Activated naive CD4-positive, alpha-beta T cell (primary cell): ENCODE measurements at places on chromosomes 1 and 21.

GRCh38 chr1:54993140-54993539 lies 5.6 kb upstream of the BSND start:
- no peak for DNase-seq

GRCh38 chr1:116580446-116581322 lies 9.9 kb upstream of the CD58 start:
- DNase-seq: no peak

DNA sequence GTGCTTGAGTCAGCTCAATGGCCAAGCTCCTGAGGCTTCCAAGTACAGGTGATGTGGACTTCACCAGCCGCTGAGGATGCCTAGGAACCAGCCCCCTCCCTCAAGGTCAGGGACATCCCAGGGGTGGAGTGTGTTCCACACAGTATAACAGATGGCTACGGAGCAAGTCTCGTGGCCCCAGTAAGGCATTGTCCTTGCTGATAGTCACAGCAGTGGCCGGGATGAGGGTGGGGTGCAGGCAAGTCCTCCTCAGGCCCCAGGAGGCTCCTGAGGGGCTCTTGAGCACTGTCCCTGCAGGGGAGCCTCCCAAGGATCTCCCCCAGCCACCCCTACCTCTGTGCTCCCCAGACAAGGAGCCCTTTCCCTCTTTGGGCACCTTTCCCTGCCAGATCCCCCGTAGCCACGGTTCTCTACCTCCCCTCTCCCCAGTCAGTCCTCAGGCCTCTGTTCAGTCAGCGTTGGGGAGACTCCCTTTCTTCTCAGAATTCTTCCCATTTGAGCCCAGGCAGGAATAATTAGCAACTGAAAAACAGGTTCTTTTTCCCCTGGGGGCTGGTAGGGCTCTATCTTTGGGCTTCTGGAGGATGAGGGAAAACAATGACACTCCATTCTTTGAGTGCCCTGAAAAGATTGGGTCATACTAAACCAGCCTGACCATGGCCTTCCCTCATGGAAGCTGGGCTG lies 7.1 kb upstream of the THEM5 start:
- no peak for DNase-seq

DNA sequence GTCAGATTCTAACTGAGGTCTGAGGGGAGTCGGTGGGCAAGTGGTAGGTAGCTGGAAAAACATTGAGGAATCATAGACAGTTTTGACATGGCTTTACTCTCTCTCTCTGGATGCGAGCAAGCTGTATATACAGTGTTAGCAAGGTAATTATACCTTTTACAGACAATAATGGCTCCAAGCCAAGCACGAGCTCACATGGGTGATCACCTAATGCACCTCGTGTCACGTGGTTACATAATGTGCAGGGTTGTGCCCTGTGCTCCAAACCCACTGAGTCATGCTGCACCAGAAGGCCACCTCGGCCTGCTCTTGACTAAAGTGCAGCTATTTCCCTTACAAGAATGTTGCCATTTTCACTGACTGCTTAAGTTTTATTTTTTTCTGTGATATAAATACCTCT lies 7.6 kb upstream of the CLCA2 start:
- no peak for DNase-seq

- no peak for DNase-seq
Observed at GRCh38 chr1:70434253-70434859, 23.3 kb downstream of the CTH start.

GRCh38 chr1:103110701-103111100 lies 2.4 kb upstream of the COL11A1 start:
- DNase-seq: no peak

DNA sequence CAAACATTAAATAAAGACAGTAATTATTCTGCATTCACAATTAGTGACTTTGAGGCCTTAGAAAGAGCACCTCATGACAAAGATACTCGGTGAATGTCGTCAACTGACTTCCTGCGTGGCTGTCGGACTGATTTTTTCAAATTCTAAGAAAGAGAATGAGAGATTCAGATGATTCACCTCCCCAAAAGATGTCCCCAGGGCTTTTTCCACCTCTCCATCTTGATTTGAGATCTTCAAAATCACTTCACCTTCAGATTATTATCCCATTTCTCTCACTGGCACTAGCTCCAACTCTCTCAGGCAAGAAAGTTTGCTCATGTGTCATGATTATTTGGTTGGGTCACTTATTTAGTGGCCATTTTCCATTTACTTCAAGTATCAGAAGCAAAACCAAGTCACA lies 5.0 kb upstream of the EDEM3 start:
- no peak for DNase-seq

DNA sequence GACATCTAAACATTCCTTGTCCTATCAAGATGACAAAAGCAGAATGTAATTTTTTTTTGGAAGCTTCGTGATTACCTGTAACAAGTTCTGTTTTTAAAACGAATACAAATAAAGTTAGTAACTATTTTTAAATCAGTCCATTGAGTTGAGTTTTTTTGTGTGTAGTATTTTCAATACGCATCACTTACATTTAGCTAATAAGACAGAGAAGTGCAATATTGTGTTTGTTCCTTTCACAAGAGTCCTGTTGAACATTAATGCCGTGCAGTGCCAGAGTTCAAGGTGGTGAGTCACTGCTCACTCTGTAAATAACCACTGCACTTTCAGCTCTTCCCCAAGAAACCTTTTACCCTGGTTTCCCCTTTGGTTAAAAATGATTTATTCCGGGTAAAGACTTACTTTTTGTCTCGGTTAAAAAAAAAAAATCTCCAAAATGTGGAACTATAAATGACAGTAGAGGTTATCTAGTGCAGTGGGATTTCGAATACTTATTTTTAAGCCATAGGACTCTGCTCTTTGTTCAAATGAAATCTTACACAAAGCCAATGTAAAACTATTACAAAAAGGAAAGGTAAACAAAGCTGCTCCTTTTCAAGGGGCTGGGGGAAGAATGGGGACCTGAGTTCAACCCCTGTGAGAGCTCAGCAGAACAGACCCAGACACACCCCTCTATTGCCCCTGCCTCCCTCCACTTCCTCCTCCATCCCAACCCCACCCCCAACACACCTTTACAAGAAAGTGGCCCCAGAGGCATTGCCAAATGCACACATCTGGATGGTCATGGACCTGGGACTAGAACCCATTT lies 14.8 kb upstream of the NCMAP start:
- no peak for DNase-seq

GRCh38 chr1:116874733-116875249 lies 34.9 kb upstream of the PTGFRN start:
- DNase-seq: no peak

DNA sequence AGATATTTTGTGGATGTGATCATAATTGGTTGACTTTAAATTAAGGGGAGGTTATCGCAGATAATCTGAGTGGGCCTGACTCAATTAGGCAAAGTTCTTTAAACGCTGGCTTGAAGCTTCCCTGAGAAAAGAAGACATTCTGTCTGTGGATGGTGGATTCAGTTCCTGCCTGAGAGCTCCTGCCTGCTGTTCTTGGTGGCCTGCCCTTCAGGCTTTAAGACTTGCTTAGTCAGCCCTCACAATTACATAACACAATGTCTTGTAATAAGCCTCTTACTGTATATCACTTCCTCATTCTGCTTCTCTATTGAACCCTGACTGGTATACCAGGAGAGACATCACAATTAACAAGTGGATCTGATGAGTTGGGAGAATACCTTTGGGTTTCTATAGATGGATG lies 50.2 kb downstream of the KCNJ6 start:
- no peak for DNase-seq

DNA sequence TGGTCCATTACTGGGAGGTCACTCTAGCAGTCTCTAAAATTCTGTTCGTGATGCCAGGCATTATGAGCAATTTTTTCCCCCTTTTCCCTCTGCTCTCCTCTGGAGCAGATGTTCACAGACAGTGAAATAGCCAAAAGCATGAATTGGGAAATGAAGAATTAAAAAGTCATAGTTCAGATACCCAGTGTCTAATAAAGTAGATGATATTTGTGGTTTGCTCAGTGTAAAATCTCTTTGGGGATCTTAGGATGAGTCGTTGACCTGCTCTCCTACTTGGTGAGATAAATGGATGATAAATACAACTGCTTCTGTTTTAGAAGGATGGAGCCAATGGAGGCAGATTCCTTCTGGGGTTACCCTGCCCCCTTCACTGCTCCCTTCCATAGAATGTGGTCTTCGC lies 56.3 kb downstream of the KIAA0040 start:
- no peak for DNase-seq

DNA sequence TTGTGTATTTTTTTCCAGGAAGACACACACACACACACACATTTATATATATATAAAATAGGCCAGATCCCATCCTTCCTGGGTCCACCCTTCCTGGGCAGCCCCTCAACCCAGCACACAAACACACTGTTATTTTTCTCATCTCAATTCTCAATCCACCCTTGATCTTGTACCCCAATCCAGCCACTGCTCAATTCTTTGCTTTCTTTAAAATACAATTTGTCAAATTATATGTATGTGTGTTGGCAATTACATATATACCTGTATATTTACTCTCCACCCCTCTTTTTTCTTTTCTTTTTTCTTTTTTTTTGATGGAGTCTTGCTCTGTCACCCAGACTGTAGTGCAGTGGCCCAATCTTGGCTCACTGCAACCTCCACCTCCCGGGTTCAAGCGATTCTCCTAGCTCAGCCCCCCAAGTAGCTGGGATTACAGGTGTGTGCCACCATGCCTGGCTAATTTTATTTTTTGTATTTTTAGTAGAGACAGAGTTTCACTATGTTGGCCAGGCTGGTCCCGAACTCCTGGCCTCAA lies 88.3 kb downstream of the DHRS3 start:
- no peak for DNase-seq

GRCh38 chr1:26189751-26190275 lies 589 bp upstream of the CATSPER4 start:
- DNase-seq: no peak

DNA sequence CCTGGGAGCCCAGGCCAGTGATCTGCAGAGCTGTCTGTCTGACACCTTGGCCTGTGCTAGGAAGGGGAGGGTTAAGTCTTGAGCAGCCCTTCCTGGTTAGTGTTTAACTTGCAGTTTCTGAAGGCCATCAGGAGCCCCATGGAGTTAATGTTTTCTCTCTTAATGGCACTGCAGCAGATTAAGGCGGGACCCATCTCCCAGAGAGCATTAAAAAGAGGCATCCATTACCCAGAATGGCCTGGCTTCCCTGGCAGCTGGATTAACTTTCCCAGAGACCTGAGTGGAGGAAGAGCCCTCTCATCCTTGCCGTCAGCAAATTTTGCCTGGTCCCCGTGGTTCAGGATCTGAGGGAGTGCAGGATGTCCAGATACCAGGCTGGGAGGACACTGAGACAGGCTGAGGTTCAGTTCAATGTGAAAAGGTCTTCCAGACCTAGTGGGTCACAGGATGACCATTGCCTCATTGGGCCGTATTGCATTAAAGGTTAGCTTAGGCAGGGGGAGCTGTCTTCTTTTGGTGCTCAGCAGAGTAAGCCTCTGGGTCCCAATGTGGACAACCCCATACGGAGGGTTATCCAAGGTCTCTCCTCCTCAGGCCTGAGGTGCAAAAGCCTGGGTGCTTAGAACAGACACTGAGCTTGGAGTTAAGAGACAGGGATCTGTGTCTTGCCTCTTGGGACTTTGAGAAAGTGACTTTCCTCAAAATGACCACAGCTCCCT lies 522.6 kb downstream of the PTPRU start:
- no peak for DNase-seq

DNA sequence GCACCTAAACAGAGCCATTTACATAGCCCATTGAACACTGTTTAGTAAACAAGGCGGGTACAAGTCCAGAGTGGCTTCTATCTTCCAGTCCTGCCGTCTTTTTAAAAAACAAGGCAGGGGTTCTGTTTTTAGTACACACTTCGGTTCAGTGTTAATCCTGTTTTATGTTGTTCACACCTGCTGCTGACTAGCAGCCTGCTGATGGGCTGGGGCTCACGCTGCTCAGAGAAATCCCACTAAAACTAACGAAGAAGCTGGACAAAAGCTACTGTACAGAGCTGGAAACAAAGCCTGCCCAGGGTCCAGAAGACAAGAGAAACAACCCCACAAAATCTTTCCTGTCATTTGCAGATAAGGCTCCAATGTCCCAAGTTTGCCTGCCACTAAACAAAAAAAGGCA lies 13.2 kb downstream of the ESRRG start:
- no peak for DNase-seq

DNA sequence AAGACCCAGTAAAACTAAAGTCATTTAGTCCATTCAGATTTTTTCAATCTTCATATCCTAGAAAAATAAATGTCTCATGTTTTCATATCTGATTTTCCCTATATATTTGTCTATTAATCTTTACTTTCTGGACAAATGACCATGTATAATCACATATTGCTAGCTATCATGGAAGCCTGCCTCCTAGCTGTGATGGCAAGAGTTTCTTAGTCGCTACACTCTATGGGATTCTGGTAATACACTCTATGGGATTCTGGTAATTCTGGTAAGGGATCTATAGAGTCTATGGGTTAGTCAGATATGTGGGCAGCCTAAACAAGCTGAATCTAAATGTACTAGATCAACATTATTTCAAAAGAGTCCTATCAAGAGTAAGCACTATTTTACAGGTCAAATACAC lies 198.7 kb upstream of the LHX8 start:
- no peak for DNase-seq

- DNase-seq: no peak
Observed at GRCh38 chr21:35730325-35730724, 330.0 kb downstream of the SETD4 start.

- no peak for DNase-seq
Observed at GRCh38 chr21:27831816-27832569, 865.1 kb upstream of the ADAMTS5 start.

GRCh38 chr1:31856140-31856539 lies 40.3 kb upstream of the SPOCD1 start:
- no peak for DNase-seq

DNA sequence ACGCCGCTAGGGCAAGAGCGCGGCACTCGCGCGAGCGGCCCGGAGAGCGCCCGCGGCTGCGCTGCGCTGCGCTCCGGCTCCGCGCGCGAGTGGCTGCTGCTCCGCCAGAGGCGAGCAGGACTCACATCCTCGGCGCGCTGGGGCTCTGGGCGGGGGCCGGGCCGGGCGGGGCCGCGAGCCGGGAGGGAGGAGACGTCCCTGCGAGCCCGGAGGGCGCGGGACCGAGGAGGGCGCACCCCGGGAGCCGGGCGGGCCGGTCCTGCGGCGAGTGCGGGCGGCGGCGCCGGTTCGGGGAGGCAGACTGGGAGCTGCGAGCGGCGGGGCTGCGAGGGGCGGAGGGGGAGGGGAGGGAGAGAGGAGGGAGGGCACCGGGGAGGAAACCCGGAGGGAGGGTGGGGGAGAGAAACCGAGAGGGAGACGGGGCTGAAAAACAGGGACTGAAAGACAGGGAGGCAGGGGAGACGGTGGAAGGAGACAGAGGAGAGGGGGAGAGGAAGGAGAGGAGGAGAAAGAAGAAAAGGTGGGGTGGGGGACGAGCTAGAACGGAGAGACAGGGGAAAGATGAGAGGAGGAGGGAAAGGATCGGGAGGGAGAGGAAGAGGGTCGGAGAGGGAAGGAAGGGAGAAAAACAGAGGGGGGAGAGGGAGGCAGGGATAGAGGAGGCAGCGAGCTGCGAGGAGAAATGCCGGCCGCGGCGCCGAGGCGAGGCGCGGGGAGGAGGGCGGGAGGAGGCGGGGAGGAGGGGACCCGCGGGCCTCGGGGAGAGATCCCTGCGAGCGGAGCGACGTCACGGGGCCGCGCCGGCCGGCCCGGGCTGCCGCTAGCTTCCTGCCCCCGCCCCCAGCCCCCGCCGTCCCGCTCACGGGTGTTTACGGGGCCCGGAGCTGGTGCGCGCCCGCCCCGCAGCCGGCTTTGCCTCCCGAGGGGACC lies at the start of gene CAMK2N1:
Gene CAMK2N1, minus strand, starts transcription at position 684 of the 930 bp plus-strand sequence. CDS start 831 bp downstream, outside the sequence.
- peak; percentile 27 for DNase-seq
